ENCODE measurements at places on chromosomes 11 and 22. TPM values are rescaled to one million over a fixed set of nuclear protein-coding genes. Genes with fewer than 3 reads are reported as not detected.

The KCNJ5 gene
- total RNA-seq = 0.12 TPM

The RFPL1 gene
- not detected for total RNA-seq

The GAL3ST1 gene
- not detected for total RNA-seq

The DGCR6 gene
- total RNA-seq = 2.4 TPM

The BATF2 gene
- 2.3 TPM for total RNA-seq

The SULT4A1 gene
- total RNA-seq = 0.12 TPM

The TTC36 gene
- 0.24 TPM for total RNA-seq

The GRAMD1B gene
- total RNA-seq = 23.9 TPM

The TMEM191C gene
- 0.65 TPM for total RNA-seq

The SLC22A9 gene
- total RNA-seq = not detected

The CNTF gene
- 3.4 TPM for total RNA-seq

The ENTHD1 gene
- not detected for total RNA-seq

The TMA7B gene
- not detected for total RNA-seq

The INSC gene
- total RNA-seq = 0.81 TPM

The KDM4E gene
- not detected for total RNA-seq

The GRM5 gene
- total RNA-seq = 0.12 TPM

The CCDC117 gene
- total RNA-seq = 27.3 TPM

The NTM gene
- total RNA-seq = 14.6 TPM

The MPZL2 gene
- total RNA-seq = 0.12 TPM

The ARFGAP3 gene
- total RNA-seq = 88.3 TPM

The MCAM gene
- total RNA-seq = 60.7 TPM

The SCGB2A2 gene
- total RNA-seq = not detected

The OR52A1 gene
- total RNA-seq = not detected

The BIK gene
- total RNA-seq = not detected

The OR8D4 gene
- not detected for total RNA-seq

The TREH gene
- not detected for total RNA-seq

The NPTXR gene
- total RNA-seq = 1.5 TPM

The FAT3 gene
- total RNA-seq = 1.1 TPM

The APOA5 gene
- 0.12 TPM for total RNA-seq

The CECR2 gene
- not detected for total RNA-seq

The USP2 gene
- 0.32 TPM for total RNA-seq
